ENCODE measurements at places on chromosomes 4 and X. TPM values are rescaled to one million over a fixed set of nuclear protein-coding genes. Genes with fewer than 3 reads are reported as not detected.

The RAB39B gene
- total RNA-seq, result 7.3 TPM

GRCh38 chr4:47474799-47475198, 10.3 kb upstream of the ATP10D start:
- DNase-seq, result no peak

GRCh38 chrX:2261831-2262667, 238.7 kb downstream of the DHRSX start:
- no peak for DNase-seq

- DNase-seq, result no peak
These were observed 30.3 kb downstream of the TMPRSS11A start for GRCh38 chr4:67933038-67933437.

DNA sequence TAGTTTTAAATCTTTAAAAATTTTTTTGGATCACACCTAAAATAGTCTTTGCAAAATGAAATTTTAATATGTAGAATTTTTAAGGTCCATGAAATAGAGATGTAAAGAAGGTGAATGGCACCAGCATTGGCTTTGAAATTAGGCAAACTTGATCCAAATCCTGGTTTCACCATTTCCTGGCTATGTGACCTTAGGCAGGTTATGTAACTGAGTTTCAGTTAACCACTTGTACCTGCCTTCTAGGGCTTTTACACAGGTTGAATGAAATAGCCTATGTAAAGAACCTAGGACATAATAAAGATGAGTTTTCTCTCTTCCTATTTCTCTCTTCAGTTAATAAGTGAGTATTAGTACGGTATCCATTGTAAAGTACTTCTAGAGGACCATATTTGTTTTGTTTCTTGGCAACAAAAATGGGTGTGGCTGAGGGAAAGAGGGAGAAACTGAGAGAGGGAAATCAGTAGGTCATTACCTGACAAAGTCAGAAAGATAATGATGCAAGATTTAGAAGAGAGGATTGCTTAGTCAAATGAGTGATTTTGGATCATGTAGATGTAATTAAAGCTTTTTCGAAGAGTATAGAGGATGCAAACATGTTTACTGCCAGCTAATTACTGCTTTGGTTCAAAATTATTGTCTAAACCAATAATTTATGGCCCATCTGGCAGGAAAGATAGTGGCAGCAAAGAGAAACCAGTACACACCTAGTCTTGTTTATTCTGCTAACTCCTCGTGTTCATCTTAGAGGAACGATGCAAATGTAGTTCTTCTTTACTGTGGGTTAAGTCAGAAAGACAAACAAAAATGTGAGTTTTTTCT, 81.9 kb downstream of the PDLIM5 start:
- no peak for DNase-seq

GRCh38 chr4:36133086-36133485, 111.2 kb downstream of the ARAP2 start:
- no peak for DNase-seq

- no peak for DNase-seq
These were observed 339.2 kb downstream of the DCAF12L2 start for GRCh38 chrX:125826774-125827451.

DNA sequence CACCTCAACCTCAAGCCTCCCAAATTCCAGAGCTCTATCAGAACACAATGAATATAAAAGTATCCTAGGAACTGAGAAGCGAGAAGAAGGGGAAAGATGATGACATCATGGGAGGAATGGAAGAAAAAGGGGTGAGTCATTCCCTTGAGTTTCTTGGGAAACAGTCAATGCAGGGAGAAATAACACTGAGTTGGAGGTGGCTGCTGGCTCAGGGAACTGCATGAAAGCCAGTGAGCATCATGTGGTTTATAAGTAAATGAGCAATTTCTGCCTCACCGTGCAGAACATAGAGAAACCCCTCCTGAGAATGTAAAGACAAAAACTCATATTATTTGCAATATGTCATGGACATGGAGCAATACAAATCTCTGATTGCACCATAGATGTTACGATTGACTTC, 73.3 kb downstream of the SHOX start:
- no peak for DNase-seq
